ENCODE measurements at places on chromosomes 6 and 20.

DNA sequence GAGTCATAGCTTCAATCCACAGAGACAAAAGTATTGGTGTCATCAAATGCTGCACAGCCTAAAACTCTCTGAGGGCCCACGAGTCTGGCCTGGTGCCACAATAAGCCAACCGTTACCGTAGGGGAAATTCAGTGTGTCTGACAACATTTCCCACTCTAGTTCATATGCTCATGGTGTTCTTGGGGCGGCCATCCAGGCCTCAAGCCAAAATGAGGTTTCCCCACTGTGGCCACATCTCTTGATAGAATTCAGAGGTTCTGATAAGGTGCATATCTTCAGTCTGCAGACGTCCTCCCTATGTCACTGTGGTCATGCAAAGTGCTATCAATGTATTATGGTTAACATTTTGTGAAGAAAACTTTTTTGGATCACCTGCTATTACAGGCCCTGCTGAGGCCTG, 627.7 kb downstream of the QKI start:
- DNase-seq, result peak; percentile 81

- DNase-seq, result peak; percentile 74
Measured at GRCh38 chr6:32432050-32432450, 7.6 kb upstream of the HLA-DRA start.

DNA sequence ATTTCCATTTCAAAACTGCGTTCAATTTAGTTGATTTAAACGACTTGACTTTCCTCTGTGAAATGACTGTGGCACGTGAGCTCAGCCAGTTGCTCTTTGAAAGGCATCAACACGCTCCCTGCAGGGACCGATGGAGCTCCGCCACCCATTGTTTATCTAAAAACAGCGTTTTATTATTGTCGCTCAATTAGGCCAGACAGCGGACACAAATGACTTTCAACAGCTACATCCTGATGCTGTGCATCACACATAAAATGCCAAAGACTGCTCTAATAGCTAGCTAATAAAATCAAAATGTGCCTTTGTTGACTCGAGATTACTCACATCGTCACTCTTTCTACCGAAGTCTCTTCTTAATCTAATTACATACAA, 332.5 kb downstream of the CD83 start:
- DNase-seq, result no peak

- DNase-seq, result peak; percentile 59
Measured at GRCh38 chr6:37691904-37692806, 5.5 kb downstream of the MDGA1 start.

GRCh38 chr6:137877113-137877512, 10.1 kb downstream of the TNFAIP3 start:
- DNase-seq, result no peak

DNA sequence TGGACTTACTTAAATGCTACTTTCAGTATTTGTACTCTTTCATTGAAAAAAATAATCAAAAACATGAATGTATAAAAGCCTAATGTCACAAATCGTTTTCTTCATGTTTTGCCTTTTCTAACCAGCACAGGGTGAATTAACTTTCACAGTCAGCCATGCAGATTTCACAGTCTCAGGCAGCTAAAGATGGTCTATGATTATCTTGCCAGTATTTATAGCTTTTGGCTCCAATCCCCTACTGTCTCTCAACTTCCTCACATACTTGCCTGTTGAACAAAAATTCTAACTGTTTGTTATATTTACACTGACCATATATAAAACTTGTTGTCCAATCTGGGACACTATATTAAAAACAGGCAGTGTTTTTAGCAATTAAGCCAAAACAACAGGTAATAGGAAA, 358.2 kb downstream of the ARHGAP18 start:
- no peak for DNase-seq

DNA sequence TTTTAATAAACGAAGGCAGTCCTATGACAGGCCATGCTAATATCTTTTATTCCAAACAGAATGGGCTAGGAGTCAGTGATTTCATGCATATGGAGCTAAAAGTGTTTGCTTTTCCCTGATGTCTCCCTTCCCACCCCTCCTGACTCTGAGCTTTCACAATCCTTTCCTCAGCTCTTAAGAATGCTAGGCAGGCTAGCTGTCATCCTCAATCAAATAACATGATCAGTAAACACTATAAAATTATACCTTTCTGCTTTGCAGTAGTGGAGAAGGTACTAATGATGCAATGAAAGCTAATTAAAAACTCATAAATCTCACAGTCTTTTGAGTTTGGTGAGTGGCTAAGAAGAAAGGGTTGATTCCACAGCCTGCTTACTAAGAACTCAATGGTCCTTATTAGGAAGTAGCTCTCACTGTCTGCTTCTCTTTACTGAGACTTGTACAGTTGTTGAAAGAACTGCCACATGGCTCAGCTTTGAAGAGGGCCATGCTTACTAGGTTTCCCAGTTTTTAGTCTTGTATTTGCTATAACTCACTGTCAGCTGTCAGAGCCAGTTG, 250.9 kb upstream of the JAG1 start:
- DNase-seq, result no peak

DNA sequence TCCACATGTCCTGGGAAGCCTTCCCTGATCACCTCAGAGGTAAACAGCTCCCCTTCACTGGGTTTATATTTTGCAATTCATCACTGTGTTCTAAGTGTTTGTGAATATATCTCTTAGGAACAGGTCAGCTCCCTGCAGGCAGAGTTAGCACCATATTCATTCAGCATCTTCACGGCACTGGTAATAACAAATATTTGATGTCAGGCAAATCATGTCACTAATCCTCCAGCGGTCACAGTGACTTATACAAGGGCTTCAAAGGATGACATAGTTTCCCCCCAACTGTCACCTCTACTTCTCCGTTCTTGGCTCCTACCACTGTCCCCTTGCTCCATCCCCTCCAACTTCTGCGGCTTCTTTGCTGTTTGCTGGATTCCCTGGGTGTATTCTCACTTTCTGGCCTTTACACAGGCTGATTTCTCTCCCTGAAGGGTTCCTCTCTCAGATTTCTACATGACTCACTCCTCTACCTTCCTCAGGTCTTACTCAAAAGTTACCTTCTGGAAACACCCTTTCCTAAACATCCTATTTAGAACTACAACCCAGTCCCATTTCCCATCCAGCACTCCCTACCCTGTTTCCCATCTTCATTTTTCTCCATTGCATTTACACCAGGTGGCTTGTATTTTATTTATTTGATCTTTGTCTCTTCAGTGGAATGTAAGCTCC, 66.6 kb downstream of the NHLRC1 start:
- DNase-seq, result no peak

GRCh38 chr6:54010340-54011276, 100.6 kb upstream of the MLIP start:
- no peak for DNase-seq

DNA sequence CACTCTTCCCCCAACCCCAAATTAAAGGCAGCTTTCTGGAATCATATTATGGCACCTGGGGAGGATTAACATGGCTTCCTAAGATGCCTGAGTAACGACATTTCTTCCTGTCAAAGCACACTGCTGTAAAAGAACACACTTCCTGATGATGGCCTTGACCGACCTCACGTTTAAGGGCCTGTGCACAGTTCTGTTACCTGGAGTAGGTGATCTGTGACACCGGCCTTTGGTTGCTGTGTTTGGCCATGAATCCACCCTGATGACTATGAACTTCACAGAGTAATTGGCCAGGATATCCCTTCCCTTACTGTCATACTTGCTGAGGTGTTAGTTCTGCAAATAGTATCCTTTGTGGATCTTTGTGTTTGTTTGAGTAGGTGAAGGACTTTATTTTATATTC, 45.8 kb downstream of the PLCB4 start:
- no peak for DNase-seq

DNA sequence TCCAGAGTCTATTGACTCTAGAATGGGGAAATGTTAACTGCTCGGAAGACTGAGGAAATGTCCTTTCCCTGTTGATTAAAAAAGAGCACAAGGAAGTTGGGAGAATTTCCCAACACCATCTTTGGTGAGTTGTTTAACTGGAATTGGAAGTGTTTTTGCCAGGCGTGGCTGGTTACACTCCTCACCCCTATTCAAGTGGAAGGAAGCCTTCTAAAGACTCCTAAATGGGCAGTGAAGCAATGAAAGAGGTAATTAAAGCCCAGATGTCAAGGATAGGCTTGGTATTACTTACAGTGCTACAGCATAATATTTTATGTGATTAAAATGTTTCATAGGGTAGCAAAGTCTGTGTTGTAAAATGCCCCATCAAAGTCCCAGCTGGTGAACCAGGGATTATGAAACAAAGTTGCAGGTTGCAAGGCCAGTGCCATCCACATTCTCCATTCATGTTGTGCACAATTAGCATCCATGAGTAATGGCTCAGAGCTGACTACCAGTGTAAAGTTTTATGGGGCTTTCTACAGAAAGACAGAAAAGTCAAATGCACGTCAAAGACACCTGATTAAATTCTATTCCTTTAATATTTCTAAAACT, 52.6 kb downstream of the BTBD3 start:
- no peak for DNase-seq

DNA sequence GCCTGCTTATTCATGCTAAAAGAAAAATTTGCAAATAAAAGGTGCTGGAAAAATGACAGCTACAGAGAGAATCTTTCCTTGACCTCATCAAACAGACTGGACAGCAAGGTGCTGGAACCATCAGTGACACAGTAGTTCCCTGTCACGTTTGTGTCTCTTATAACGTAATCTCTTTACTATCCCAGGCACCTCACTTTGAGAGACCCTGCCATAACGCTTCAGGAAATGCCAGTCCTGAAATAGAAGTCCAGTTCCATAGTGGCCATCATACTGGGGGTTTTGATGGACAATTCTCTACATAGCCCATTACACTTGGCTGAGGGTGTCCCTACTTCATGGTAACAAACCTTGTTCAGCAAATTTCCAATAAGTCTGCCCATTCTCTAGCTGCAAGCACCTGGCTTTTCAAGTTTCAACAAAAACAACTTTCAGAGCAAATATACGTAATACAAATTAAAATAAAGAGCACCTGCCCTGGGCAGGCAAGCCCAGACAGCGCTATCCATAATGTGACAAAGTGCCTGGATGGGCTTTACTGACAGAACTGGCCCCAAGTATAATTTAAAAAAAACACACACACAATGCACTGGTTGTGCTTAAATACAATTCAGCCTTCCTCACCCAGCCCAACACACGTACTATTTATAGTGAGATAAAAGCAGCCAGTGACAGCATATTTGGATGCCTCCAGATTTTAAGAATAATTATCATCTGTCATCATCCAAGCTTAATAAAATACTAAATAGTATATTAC, 38.7 kb downstream of the CNKSR3 start:
- no peak for DNase-seq

DNA sequence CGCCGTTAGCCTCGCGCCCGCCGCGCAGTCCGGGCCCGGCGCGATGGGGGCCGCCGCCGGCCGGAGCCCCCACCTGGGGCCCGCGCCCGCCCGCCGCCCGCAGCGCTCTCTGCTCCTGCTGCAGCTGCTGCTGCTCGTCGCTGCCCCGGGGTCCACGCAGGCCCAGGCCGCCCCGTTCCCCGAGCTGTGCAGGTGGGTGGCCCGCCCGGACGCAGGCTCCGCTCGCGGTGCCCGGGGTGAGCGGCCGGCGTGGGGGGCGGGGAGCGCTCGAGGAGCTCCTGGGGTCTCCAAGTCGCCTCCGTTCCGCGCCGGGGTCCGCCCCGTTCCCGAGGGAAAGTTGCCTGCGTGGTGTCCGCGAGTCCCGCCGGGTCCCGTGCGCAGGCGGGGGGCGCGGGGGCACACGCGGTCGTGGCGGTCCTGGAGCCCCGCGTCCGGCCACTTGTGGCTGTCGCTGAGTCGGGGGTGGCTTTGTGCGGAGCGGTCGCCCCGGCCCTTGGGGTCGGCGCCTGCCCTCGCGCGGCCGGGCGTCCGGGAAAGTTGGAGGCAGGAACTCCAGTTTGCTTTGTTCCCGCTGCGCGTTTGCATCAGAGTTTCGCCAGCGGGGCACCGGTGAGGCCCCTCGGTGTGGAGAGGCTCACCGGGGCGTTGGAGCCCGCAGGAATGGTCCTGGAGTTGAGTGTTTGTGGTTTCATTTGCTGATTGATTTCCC, 476 bp downstream of the IGF2R start:
- no peak for DNase-seq

GRCh38 chr20:41978246-41978790, 360.1 kb upstream of the CHD6 start:
- DNase-seq, result no peak

- DNase-seq, result no peak
Measured at GRCh38 chr6:79373880-79374279, 139.4 kb upstream of the HMGN3 start.

- peak; percentile 5 for DNase-seq
Measured at GRCh38 chr6:5626727-5627426, 365.6 kb downstream of the FARS2 start.

DNA sequence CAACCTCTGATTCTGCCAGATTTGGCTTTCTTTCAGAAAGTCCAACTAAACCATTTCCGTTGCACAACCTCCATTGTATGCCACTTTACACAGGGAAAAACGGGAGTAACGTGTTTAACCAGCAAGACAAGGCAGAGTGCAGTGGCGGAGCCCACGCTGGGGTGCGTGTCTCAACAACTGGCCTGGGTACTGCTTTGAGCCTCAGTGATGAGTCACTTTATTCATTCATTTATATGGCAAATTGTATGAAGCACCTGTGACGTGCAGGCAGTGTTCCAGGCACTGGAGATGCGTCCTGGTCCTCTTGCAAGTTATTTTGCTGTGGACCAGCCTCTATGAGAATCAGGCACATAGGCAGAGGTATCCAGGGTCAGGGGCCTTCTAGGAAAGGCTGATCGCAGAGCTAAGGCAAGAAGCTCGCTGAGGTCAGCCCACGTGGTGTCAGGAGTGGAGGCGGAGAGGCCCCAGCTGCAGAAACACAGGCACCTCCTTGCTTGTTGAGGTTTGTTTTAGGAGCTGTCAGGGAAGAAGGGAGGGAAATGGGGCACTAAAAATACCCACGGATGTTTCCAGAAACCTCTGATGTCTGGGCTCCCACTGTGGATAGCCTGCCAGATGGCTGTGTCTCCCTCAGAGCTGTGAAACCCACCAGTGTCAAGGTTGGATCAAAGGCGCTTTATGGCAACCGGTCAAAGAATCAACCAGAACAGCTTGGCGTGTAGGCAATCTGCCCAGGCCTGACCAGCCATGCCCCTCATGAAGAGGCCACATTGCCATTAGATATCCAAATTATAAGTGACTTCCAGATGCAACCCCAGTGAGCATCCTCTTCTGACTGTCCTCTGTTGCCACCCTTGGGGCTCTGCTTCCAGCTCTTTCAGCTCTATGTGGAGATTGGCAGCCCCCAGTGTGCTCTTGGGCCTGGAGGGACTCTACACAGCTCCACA, 157.2 kb downstream of the CD83 start:
- DNase-seq, result no peak

DNA sequence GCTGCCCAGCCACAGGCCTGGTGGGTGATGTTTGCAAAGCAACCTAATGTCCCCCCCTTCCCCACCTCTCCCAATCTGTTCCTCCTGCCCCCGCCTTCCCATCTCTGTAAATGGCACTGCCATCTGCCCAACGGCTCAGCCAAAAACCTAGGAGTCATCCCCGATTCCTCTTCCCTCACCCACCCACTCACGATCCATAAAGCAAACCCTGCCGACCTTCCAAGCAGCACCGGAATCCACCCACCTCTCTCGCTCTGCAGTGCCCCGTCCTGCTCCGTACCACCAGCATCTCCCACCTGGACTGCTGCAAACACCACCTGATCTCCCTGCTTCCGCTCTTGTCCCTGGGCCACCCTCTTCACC, 37.6 kb downstream of the SULF2 start:
- no peak for DNase-seq
